ENCODE measurements at places on chromosomes 5 and 9.

GRCh38 chr9:34496149-34496712 lies 26.6 kb downstream of the ENHO start:
- DNase-seq = no peak

- DNase-seq = no peak
These were observed 133.1 kb upstream of the FAM174A start for GRCh38 chr5:100402071-100402470.

- DNase-seq = peak; percentile 80
These were observed 36.0 kb downstream of the PRDM6 start for GRCh38 chr5:123124859-123125595.

GRCh38 chr5:1542781-1543180 lies 19.0 kb upstream of the LPCAT1 start:
- DNase-seq = no peak

DNA sequence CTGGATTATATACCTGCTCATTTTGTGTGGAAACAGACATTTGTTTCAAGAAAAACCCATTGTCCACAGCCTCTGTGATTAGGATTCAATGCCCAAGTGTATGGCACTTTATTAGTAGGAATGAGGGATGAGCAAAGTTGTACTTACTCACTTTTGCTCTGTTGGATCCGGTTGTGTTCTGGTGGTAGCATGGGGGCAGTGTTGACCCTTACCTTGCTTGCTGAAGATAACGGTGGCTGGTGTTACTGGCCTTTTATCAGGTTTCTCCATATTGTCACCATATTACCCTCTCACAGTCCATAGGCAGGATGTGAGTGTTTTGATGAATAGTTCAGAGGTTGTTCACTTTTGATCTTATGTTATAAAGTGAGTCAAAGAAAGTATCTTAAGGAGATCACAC lies 42.7 kb upstream of the NUDT12 start:
- no peak for DNase-seq

GRCh38 chr5:168449166-168449565 lies 37.1 kb upstream of the RARS1 start:
- DNase-seq = no peak

DNA sequence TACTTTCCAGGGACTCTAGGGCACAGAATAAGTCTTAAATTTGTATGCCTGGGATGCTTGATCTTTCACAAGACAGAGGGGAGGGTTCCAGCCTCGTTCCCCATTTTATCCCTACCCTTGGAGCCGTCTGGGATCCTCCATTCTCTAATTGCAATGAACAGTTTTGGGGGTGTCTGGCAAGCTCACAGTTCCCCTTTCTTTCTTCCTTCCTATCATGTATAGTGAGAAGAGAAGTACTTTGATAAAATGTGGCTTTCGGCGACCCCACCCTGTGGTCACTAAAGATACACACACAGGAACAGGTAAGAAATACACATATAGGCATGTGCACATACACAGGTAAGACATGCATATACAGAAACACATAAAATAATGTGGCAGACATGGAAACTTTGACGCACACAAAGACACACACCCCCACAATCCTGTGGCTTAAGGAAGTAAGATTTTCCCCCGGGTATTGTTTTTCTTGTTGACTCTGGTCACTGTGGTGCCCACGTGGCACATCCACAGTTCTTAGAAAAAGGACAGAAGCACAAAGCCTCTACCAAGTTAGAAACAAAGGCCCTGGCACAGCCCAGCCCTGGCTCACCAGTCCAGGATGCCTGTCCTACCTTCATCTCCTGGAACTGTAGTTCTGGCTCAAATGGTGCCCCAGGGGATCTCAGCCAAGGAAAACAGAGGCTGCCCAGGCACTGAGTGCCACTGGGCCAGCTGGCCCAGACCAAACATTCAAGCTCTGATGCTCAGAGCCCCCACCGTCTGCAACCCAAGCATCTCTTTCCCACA lies 6.3 kb upstream of the SMU1 start:
- no peak for DNase-seq

- no peak for DNase-seq
These were observed 35.3 kb downstream of the ADRB2 start for GRCh38 chr5:148861696-148862095.

DNA sequence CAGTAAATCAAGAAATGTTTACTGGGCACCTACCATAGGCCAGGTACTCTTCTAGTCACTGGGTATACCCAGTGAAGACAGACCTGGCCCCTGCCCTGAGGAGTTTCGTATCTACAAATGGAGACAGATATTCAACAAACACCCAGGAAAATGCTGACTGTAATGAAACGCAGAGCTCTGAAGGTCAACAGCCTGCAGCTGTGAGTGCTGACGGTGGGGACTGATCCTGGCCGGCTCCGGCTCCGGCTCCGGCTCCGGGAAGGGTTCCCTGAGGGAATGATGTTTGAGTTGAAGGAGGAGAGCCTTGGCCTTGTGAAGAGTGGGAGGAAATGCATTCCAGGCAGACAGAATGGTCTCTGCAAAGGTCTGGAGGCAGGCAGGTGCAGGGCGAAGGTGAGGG lies 23.1 kb downstream of the FGFR4 start:
- no peak for DNase-seq
